ENCODE measurements at places on chromosomes 11 and 22. TPM values are rescaled to one million over a fixed set of nuclear protein-coding genes. Genes with fewer than 3 reads are reported as not detected.

Gene UCP3
- under 0.01 TPM for total RNA-seq

Gene MYEOV
- 7.4 TPM for total RNA-seq

Gene GRAP2
- total RNA-seq, result not detected

Gene C22orf23
- under 0.01 TPM for total RNA-seq

Gene CASP1
- 25.7 TPM for total RNA-seq

Gene APOBEC3H
- 4.0 TPM for total RNA-seq

Gene CCDC34
- total RNA-seq, result 8.0 TPM

Gene HNRNPUL2
- total RNA-seq, result 6.9 TPM

Gene MS4A15
- total RNA-seq, result not detected

Gene PRDM11
- total RNA-seq, result 1.2 TPM

Gene SIK2
- 9.9 TPM for total RNA-seq

Gene APOL5
- total RNA-seq, result not detected

Gene MAJIN
- not detected for total RNA-seq

Gene IFTAP
- total RNA-seq, result 26.1 TPM

Gene SUSD2
- 13.8 TPM for total RNA-seq

Gene CSNK2A3
- 1.1 TPM for total RNA-seq

Gene SLC22A6
- total RNA-seq, result not detected

Measured in myometrial cell (primary cell).